ENCODE measurements at places on chromosomes 6 and 20.
A peak's percentile ranks its signal among the peaks of the same experiment; 100 is the strongest.

DNA sequence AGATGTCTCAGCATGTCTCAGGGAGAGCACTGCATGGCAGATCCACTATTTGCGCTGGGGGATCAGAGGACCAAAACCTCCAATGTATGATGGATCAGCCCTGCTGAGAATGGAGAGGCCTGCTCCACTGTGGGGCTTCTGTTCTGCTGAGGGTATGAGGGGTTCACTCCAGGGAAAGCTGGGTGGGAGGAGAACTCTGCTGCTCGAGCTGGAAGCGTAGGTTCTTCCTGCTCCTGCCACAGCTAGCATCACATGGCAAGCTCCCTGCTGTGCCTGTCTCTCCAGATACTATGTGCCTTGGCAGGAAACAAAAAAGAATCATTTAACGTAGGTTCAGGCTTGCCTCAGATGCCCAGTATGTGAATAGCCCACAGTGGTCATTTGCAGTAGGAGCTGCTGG, 105.8 kb downstream of the EPM2A start:
- H3K36me3 ChIP-seq, result peaks cover 6% of the 10 kb centered on the region
- H3K4me1 ChIP-seq, result no peaks in the 10 kb centered on the region
- H3K27me3 ChIP-seq, result no peaks in the 10 kb centered on the region
- no peak overlapping the region for H3K27ac ChIP-seq

- no peaks in the 10 kb centered on the region for H3K27me3 ChIP-seq
- H3K27ac ChIP-seq, result peak overlapping the region; percentile 55
- H3K4me1 ChIP-seq, result peaks cover 38% of the 10 kb centered on the region
- H3K4me3 ChIP-seq, result no peak overlapping the region
Measured at GRCh38 chr20:25011831-25012241, 19.3 kb upstream of the APMAP start.

- H3K36me3 ChIP-seq, result no peaks in the 10 kb centered on the region
- peaks cover 38% of the 10 kb centered on the region for H3K4me1 ChIP-seq
- H3K27ac ChIP-seq, result peak overlapping the region; percentile 87
- H3K4me3 ChIP-seq, result peak overlapping the region; percentile 63
Measured at GRCh38 chr6:54010340-54011276, 100.6 kb upstream of the MLIP start.

GRCh38 chr6:32973144-32974015, 5.0 kb downstream of the BRD2 start:
- H3K36me3 ChIP-seq, result peaks cover 37% of the 10 kb centered on the region
- H3K4me1 ChIP-seq, result peaks cover 41% of the 10 kb centered on the region
- peak; percentile 63 for DNase-seq
- H3K27me3 ChIP-seq, result no peaks in the 10 kb centered on the region

DNA sequence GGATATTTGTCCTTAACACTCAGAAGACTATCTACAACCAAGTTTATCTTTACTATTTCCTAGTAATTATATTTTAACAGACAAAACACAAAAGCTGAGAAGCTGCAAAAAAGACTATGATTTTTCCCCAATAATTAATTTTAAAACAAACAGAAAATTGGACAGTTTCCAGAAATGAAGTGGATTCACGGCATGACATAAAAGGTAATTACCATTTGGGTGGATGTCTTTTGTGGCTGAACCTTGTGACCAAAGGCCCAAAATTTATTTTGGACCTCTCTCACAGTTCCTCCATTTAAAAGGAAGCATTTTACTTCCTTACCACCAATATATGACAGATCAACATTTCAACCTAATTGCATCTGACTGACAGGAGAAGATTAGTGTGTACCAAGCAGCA, 90.2 kb downstream of the GMDS start:
- H3K4me3 ChIP-seq, result no peak overlapping the region
- H3K4me1 ChIP-seq, result no peaks in the 10 kb centered on the region
- no peaks in the 10 kb centered on the region for H3K27me3 ChIP-seq
- no peak overlapping the region for H3K27ac ChIP-seq
- no peak for DNase-seq

DNA sequence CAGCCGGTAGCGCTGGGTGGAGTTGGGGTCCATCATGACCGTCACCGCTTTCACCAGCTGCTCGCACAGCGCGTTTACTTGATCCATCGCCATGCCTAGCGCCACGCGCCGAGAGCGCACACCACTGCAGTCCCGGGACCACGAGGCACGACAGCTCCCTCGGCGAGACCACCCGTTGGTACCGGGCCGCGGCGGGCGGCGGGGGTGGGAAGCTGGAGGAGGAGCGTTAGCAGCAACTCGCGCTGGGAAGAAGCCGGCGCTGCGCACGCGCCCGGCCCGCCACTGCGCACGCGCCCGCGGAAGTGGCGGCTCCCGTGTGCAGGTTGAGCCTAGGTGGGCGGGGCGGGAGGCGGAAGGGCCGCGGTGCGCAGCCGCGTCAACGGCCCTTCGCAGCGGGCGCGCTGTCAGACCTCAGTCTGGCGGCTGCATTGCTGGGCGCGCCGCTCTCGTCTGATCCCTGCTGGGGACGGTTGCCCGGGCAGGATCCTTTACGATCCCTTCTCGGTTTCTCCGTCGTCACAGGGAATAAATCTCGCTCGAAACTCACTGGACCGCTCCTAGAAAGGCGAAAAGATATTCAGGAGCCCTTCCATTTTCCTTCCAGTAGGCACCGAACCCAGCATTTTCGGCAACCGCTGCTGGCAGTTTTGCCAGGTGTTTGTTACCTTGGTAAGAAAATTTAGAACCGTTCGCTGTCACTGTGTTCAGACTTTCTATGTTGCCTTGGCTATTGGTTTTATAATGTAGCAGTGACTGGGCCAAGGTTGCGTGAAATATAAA, at the start of the genes POLH and XPO5:
POLH (plus strand) TSS at position 414 of the 780 bp plus-strand sequence. CDS start 6,135 bp downstream, outside the sequence.
XPO5 (minus strand) TSS at position 267 of the 780 bp plus-strand sequence; CDS start at position 93, 174 bp downstream.
- peak; percentile 93 for DNase-seq
- peak within 1 kb of the TSS; percentile 99 for H3K4me3 ChIP-seq
- H3K4me1 ChIP-seq, result peaks cover 2% of the 10 kb centered on the region
- H3K27ac ChIP-seq, result peak within 1 kb of the TSS; percentile 81
- H3K27me3 ChIP-seq, result no peaks in the 10 kb centered on the region

DNA sequence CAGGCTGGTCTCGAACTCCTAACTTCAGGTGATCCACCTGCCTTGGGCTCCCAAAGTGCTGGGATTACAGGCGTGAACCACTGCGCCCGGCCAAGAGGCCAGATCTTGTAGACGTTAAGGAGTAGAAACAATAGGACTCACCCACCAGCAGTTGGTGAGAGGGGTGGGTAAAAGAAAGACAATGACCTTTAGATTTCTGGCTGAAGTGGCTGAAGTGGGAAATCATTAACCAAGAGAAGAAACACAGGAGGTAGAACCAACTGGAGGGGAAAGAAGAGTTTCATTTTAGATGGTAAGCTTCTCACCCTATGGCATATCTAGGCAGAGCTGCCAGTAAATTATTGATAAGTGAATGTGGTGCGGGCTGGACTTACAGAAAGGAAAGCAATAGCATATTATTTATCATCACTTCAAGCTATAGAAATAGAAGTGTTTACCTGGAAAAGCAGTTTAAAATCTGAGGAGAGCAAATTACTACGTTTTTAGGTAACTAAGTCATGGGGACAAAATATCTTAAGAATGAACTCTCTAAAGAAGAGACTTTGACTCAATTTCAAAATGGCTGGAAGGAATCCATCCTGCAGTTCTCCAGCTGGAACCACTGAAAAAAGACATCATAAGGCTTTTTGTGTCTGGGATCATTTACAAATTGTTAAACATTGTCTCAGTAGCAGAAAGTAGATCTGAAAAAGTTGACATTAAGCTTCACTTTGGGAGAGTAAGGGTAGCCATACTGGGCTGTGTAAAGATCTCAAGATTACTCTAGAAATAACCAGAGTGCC, 109.6 kb downstream of the ALDH8A1 start:
- peak overlapping the region; percentile 67 for H3K27ac ChIP-seq
- no peak for DNase-seq
- no peaks in the 10 kb centered on the region for H3K27me3 ChIP-seq
- H3K4me3 ChIP-seq, result no peak overlapping the region
- no peaks in the 10 kb centered on the region for H3K36me3 ChIP-seq

DNA sequence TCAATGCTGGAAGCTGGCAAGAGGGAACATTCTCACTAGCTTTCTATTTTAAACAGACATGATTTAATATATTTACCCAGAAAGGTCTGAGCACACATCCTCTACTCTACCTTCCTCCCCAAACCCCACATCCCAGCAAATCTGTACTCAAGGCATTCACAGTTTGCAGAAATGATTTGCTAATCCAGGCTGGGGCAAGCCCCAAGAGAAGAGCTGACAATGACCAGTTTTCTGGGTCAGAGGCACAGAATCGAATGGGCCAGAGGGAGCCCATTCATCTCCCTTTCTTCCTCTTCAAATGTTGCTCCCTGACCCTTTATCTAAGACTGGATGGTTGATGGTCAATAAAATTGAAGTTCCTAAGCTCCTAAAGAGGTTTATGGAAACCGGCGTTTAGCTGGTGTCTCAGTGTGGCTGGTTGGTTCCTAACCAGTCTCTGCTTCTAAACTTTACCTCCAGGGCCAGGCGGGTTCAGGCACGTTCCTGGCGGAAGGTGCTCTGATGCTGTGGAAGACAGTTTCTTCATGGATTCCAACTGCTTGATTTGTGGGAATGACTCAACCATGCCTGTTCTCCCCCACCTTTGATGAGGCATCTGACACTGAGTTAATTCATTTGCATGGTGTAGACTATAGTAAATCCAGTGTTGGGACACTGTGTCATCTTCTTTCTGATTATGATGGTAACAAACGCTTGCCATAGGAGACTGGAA, 96.4 kb upstream of the IYD start:
- H3K36me3 ChIP-seq, result no peaks in the 10 kb centered on the region
- H3K4me3 ChIP-seq, result no peak overlapping the region
- DNase-seq, result no peak
- H3K4me1 ChIP-seq, result no peaks in the 10 kb centered on the region
- no peaks in the 10 kb centered on the region for H3K27me3 ChIP-seq

DNA sequence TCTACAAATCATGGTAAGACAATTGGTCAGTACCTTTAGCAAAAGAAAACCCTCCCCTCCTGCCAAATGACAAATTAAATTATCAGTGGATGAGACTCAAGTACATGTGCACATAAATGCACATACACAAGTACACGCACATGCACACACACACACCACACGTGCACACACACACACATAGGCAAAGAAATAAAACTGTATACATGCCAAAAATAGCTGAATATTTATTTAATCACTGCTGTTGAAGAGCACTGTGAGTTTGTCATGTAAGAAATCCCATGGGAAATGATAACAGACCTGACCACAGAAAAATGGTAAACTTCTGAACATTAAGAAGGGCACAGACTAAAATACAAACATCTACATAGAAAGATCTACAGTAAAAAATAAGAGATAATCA, 46.6 kb upstream of the TNFAIP3 start:
- no peaks in the 10 kb centered on the region for H3K36me3 ChIP-seq
- H3K4me3 ChIP-seq, result no peak overlapping the region
- no peak for DNase-seq
- no peaks in the 10 kb centered on the region for H3K27me3 ChIP-seq

DNA sequence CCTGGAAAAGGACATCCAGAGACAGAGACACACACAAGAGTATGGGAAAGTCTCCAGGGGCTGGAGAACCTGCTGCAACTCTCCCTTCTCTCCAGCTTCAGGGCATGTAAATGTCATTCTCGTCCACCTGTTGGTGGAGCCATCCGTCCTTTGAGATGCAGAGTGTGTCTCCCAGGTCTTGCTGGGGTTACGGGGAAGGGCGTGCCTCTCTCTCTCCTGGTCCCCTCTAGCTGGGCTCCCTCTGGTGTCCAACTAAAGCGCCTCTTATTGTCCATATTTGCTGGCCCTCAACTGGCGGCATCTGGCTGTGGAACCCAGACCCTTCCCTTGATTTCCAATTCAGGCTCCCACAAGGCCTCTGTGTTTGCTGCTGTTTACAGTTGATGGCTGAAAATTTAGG, 244.1 kb downstream of the BMP7 start:
- no peak overlapping the region for H3K27ac ChIP-seq
- H3K27me3 ChIP-seq, result no peaks in the 10 kb centered on the region
- H3K4me1 ChIP-seq, result no peaks in the 10 kb centered on the region
- H3K4me3 ChIP-seq, result no peak overlapping the region
- H3K36me3 ChIP-seq, result no peaks in the 10 kb centered on the region

DNA sequence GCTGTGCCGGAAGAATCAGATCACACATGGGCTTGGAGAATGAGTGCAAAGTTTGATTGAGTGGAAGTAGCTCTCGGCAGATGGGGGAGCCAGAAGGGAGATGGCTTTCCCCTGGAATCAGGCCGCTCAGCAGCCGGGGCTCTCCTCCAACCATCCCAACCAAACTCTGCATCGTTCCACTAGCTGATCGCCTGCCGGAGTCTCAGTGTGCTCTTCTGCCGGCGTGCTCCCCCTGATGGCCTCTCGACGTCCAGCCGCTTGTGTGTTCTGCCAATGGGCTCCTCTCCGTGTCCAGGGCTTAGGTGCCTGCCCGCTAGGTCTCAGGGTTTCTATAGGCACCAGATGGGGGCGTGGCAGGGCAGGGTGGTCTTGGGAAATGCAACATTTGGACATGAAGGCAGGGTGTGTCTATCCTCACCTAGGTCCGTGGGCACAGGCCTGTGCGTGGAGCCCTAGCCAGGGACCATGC, 4.9 kb upstream of the BIRC7 start:
- DNase-seq, result peak; percentile 53
- no peaks in the 10 kb centered on the region for H3K27me3 ChIP-seq
- no peaks in the 10 kb centered on the region for H3K4me1 ChIP-seq
- H3K36me3 ChIP-seq, result no peaks in the 10 kb centered on the region
- H3K27ac ChIP-seq, result no peak overlapping the region

DNA sequence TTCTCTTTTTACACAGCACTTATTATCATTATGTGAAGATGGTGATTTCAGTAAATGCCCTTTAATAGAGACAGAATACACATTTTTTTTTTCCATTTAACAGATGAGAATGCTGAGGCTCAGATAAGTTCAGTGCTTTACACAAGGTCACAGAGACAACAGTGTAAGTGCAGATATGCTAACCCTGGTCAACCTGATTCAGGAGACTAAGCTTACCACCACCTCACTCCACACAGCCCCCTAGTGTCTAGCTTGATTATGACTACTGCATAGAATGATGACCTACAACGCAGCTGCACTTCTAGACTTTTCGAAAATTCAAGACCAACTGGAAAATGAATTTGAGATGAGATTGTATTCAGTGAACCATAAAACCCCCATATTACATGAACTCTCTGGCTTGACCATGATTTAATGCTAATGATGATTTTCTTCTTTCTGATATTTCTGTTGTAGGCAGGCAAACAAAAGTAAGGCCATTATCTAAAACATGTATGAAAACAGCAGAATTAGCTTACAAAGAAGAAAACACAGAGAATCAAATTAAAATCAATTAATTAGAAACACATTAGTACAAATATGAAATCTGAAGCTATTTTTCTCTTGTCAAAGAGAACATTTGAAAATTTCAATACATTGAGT, 212.1 kb upstream of the PHACTR1 start:
- no peaks in the 10 kb centered on the region for H3K27me3 ChIP-seq
- no peak overlapping the region for H3K27ac ChIP-seq
- H3K4me1 ChIP-seq, result no peaks in the 10 kb centered on the region
- H3K4me3 ChIP-seq, result no peak overlapping the region
- no peak for DNase-seq
- H3K36me3 ChIP-seq, result no peaks in the 10 kb centered on the region

DNA sequence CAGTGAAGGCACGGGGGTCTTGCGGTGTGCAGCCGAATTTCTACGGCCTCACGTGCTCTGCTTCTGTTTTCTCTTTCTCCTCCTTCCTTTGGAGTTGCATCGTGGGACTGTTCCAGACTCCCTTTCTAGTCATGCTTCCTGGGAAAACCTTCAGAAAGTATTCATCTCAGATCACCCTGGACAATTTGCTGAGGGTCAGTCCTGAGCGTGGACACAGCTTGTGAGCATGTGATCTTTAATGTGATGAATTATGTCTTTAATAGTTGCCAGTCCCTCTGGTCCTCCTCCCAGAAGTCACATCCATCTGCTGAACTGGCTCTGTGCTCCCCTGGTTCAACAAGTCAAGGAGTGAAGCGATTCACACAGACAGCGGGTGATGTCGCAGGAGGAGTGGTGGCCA, 145.0 kb upstream of the PDE10A start:
- no peak for DNase-seq
- H3K27ac ChIP-seq, result no peak overlapping the region
- no peaks in the 10 kb centered on the region for H3K4me1 ChIP-seq
- H3K27me3 ChIP-seq, result peaks cover 4% of the 10 kb centered on the region
- H3K4me3 ChIP-seq, result no peak overlapping the region
- H3K36me3 ChIP-seq, result no peaks in the 10 kb centered on the region

Measured in liver (tissue), 10 donors.